ENCODE measurements at places on chromosomes 4 and X.

- no peak for DNase-seq
Measured at GRCh38 chrX:131745942-131746489, 202.1 kb downstream of the OR13H1 start.

- no peak for DNase-seq
Measured at GRCh38 chr4:3628868-3629175, 96.6 kb upstream of the LRPAP1 start.

GRCh38 chrX:6041630-6042029 lies 187.0 kb downstream of the NLGN4X start:
- DNase-seq: no peak

GRCh38 chr4:119629142-119629471 lies 503 bp upstream of the PDE5A start:
- no peak for DNase-seq

- no peak for DNase-seq
Measured at GRCh38 chrX:13345037-13345436, 25.2 kb upstream of the ATXN3L start.

DNA sequence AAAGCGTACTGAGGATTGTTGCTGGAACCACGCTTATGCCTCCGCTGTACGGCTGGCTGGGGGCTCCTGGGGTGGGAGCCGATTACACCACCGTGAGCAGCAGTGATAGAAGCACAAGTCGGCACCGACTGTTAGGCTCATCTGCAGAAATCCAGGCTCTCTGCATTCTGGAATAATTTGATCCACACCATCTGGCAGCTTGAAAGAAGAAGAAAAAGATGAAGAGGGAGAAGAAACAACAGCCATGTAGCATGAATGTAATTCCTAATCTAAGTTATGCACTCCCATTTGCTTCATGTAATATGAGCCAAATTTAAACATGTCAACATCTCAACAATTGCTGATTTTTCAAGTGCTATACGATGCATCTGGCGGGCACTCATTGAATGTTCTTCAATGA lies 84.6 kb upstream of the DHX15 start:
- no peak for DNase-seq

DNA sequence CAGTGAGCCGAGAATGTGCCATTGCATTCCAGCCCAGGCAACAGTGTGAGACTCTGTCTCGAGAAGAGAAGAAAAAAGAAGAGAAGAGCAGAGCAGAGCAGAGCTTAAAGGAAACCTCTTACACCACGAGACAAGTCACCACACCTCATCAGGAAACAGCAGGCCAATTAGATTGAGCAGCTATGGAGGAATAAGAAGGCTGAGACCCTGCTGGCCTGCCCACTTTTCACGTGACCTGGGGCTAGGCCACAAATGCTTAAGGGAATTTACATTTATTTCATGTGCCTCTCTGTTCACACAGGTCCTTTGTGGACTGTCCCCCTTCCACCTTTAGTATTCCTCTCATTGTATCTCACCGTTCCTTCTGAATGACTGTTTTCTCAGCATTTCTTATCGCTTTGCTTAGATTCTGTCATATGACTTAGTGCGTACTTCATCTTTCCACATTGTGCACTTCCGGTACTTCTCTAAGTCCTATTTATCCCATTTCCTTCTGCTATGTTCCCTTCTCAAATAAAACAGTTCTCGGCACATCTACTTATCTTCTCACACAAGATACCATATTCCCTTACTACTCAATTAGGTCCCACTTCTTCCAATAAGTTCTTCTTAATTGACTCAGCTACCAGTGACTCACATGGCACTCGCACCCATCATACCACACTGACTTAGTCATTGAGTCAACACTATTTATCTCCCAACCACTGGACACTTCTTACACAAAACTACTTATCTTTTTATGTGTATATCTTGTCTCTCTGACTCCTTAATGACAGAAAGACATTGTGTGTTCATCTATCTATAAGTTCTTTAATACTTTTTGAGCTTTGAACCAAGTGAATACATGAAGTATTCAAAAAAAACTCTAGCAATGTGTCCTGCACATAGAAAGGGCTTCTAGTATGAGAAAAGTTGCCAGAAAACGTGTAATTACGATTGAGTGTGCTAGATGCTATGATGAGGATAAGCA lies 11.0 kb downstream of the CUL4B start:
- no peak for DNase-seq

Measured in activated CD8-positive, alpha-beta memory T cell treated with anti-CD3 and anti-CD28 coated beads for 24 hours (primary cell).